ENCODE measurements at places on chromosomes 6 and 20. TPM values are rescaled to one million over a fixed set of nuclear protein-coding genes. Genes with fewer than 3 reads are reported as not detected.

DNA sequence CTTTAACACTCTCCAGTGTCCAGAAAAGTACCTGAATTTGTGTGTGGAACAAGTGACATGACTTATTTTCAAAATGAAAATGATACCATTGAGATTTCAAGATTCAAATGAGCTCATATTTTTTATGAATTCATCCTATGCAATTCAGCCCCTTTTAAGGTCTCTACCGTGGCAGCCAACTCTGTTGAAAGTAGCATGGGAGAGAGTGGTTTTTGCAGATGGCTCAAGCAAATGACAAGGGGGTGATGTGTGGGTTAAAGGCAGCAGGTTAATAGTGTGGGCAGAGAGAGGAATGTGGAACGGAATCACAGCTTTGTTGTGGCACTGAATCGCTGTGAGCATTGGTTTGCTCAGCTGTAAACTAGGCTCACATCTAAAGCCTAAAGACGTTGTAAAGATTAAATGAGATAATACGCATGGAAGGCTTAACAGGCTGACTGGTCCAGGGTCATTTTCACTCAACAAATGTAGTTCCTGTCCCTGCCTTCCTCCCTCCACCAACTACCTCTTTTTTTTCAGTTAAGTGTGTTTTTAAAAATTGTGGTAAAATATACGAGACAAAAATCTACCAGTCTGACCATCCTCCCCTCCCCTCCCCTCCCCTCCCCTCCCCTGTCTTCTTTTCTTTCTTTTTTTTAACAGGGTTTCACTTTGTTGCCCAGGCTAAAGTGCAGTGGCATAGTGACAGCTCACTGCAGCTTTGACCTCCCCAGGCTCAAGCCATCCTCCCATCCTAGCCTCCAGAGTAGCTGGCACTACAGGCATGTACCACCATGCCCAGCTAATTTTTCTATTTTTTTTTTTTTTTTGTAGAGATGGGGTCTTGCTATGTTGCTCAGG, 114.7 kb upstream of the ZNF217 start:
- no peak overlapping the region for H3K27ac ChIP-seq
- no peaks in the 10 kb centered on the region for H3K36me3 ChIP-seq

DNA sequence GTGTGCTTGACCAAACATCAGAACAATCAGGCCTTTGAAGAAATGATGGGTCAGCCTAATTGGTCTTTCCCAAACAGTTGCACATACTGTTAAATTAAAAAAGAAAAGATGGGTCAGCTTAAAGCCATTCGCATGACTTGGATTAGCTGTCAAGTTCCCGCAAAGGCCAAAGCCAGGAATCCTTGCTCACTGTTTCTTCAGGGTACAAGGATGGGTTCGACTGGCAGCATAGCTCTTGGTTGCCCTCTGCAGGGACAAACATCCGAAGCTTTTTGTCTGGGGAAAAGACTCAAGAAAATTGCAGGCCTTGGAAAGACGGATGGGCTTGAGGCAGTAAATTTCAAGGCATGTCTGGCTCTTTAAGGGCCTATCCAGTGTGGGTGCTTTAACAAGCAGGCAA, 168.0 kb downstream of the HDGFL1 start:
- no peaks in the 10 kb centered on the region for H3K27me3 ChIP-seq
- peak; percentile 69 for DNase-seq
- no peak overlapping the region for H3K27ac ChIP-seq
- peaks cover 9% of the 10 kb centered on the region for H3K4me1 ChIP-seq
- no peak overlapping the region for H3K4me3 ChIP-seq
- H3K36me3 ChIP-seq = no peaks in the 10 kb centered on the region

- no peak for DNase-seq
- H3K4me3 ChIP-seq = no peak overlapping the region
- no peaks in the 10 kb centered on the region for H3K36me3 ChIP-seq
- H3K27ac ChIP-seq = no peak overlapping the region
- H3K27me3 ChIP-seq = no peaks in the 10 kb centered on the region
Measured at GRCh38 chr6:10320291-10320690, 94.6 kb downstream of the TFAP2A start.

- H3K36me3 ChIP-seq = peaks cover 8% of the 10 kb centered on the region
- no peak overlapping the region for H3K4me3 ChIP-seq
- H3K27me3 ChIP-seq = peaks cover 12% of the 10 kb centered on the region
- peak; percentile 98 for DNase-seq
- peak overlapping the region; percentile 36 for H3K27ac ChIP-seq
Measured at GRCh38 chr20:34713194-34713943, 9.2 kb downstream of the TP53INP2 start.

GRCh38 chr6:25458485-25458884, 179.3 kb downstream of the CARMIL1 start:
- DNase-seq = no peak
- H3K27me3 ChIP-seq = no peaks in the 10 kb centered on the region
- no peak overlapping the region for H3K27ac ChIP-seq
- no peaks in the 10 kb centered on the region for H3K4me1 ChIP-seq

DNA sequence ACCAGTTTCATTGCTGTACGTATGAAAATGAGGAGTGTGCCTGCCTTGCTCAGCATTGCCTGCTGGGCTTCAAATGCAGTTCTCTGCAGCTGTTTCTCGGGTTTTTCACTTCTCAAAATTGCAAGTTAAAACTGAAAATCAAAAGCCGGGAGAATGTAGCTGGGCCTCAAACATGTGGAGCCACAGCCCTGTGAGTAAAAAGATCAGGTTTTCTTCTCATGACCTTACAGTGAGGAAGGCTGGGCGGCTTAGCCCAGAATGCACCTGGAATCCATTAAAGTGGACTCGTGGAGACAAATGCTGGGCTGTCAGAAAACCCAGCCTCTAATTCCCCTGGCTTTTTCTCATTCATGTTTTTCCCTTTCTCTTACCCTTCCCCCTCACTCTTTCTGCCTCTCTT, 34.4 kb downstream of the DSE start:
- peak; percentile 7 for DNase-seq
- H3K36me3 ChIP-seq = peaks cover 2% of the 10 kb centered on the region
- peaks cover 18% of the 10 kb centered on the region for H3K4me1 ChIP-seq
- H3K27me3 ChIP-seq = no peaks in the 10 kb centered on the region
- no peak overlapping the region for H3K27ac ChIP-seq

GRCh38 chr6:29953686-29954085, 11.4 kb downstream of the HLA-A start:
- H3K27me3 ChIP-seq = no peaks in the 10 kb centered on the region
- no peak for DNase-seq

DNA sequence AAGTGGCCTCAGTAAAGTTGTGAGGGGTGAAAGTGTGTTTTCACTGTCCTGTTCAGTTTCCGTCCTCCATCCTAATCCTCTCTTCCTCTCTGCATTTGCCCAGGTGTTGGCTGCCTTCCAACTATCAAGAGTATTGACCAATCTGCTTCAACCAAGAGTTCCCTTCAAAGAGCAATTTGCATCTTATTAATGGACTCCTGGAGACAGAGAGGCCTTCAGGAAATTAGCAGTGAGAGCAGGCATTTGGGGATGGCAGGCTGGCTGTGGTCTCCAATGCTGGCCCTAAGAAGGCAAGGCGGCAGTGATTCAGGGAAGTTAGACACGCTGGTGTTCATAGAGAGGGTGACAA, 77.2 kb downstream of the GPR6 start:
- no peaks in the 10 kb centered on the region for H3K4me1 ChIP-seq
- no peak overlapping the region for H3K27ac ChIP-seq
- no peak overlapping the region for H3K4me3 ChIP-seq
- no peaks in the 10 kb centered on the region for H3K36me3 ChIP-seq

GRCh38 chr6:154555073-154555677, 44.7 kb upstream of the CNKSR3 start:
- no peaks in the 10 kb centered on the region for H3K4me1 ChIP-seq
- no peak overlapping the region for H3K27ac ChIP-seq
- H3K36me3 ChIP-seq = no peaks in the 10 kb centered on the region
- no peak overlapping the region for H3K4me3 ChIP-seq
- no peak for DNase-seq

GRCh38 chr20:1434571-1435336, 31.9 kb downstream of the NSFL1C start:
- peak; percentile 93 for DNase-seq
- H3K27ac ChIP-seq = no peak overlapping the region
- H3K27me3 ChIP-seq = no peaks in the 10 kb centered on the region
- no peaks in the 10 kb centered on the region for H3K36me3 ChIP-seq
- no peak overlapping the region for H3K4me3 ChIP-seq

DNA sequence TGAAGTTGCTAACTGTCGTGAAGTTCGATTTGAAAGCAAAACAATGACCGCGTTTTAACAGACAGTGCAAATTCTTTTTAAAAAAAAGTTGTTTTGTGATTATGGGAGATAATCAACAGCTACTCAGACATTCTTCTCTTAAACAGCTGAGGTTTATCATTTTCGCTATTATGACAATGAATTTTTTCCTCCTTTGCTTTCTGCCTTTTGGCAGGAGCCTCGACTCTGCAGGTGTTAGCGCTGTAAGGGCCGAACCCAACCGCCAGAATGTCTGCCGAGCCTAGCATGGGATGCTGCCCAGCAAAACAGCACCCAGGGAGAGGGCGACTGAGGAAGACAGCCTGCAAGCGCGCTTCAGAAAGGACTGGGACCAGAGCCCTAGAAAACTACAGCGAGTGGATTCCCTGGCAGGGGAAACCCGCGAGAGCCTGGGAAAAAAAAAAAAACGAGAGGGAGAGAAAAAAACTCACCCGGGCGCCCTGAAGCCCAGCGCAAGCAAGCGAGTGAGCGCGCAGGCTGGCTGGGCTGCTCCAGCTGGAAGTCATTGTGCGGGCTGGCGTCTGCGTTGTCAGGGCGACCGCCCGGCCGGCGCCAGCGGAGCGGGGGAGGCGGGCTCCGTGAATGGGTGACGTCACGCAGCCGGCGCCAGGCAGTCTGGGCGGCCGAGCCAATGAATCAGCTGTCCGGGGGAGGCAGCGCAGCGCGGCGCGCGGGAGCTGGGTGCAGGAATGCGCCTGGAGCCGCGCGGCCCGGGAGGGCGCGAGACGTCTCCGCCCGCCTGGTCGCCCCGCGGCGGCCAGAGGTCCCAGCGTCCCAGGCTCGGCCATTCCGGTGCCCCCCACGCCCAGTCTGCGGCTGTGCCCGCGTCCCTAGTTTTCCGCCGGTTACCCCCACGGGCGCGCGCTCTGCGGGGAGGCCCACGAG, 32.7 kb upstream of the ID4 start:
- peak overlapping the region; percentile 60 for H3K4me3 ChIP-seq
- no peaks in the 10 kb centered on the region for H3K27me3 ChIP-seq
- peak; percentile 99 for DNase-seq
- peak overlapping the region; percentile 99 for H3K27ac ChIP-seq
- H3K36me3 ChIP-seq = no peaks in the 10 kb centered on the region
- H3K4me1 ChIP-seq = peaks cover 16% of the 10 kb centered on the region

DNA sequence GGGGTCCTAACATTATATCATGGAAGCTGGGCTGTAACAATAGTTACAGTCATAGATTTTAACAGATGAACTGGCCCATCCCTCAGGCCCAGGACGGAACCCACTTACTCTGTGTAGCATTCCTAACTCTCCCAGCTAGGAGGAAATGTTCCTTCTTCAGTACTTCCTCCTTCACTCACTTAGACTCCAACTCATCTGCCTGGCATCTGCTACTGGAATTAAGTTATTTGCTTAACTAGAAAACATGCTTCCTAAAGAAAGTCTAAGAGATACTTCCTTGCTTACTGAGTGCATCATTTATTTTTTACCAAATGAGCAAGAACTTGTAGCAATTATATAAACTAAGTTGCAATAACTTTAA, 20.5 kb downstream of the GCLC start:
- H3K27ac ChIP-seq = peak overlapping the region; percentile 17
- peak; percentile 44 for DNase-seq
- no peaks in the 10 kb centered on the region for H3K36me3 ChIP-seq

GRCh38 chr6:4511641-4512020, 264.6 kb upstream of the CDYL start:
- H3K27me3 ChIP-seq = no peaks in the 10 kb centered on the region
- H3K4me3 ChIP-seq = no peak overlapping the region
- H3K36me3 ChIP-seq = no peaks in the 10 kb centered on the region
- no peak for DNase-seq
- H3K4me1 ChIP-seq = peaks cover 13% of the 10 kb centered on the region

- H3K36me3 ChIP-seq = no peaks in the 10 kb centered on the region
- no peak for DNase-seq
- no peak overlapping the region for H3K27ac ChIP-seq
Measured at GRCh38 chr6:4698901-4699659, 77.1 kb upstream of the CDYL start.

- H3K27ac ChIP-seq = no peak overlapping the region
- H3K4me1 ChIP-seq = peaks cover 23% of the 10 kb centered on the region
- H3K27me3 ChIP-seq = no peaks in the 10 kb centered on the region
Measured at GRCh38 chr6:157029980-157030690, 253.0 kb downstream of the ARID1B start.

DNA sequence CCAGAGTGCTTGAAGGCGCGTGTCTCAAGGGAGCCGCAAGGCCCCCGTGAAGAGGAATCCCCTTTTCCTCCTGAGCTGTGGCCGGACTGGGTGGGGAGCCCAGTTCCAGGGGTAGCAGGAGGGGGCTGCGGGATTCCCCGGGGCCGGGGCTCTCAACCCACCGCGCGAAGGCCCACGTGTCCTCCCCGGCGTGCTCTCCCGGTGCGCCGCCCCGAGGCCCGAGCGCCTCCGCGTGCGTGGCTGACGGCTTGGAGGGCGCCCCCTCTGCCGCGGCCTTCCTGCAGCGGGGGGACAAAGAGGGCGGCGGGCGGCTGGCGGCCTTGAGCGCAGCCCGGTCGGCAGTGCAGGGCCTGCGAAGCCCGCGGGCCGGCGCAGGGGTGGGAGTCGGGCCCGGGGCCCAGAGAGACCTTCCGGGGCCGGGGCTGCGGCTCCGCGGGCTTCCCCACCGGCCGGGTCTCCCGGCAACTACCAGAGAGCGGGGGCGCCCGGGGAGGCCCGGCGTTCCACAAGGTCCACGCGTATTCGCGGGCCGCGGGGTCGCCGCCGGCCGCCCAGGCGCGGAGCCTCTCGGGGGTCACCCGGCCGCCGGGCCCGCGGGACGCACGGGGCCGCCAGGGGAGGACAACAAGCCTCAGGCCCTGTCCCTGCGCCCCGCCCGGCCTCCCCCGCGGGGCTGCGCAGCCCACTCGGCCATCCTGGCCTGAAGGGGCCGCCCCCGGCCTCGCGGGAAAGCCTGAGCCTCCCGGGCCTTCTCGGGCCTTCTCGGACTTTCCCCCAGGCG, at the start of gene FAM217A:
FAM217A (minus strand) TSS at position 447 of the 781 bp plus-strand sequence. CDS start 1,723 bp downstream, outside the sequence.
- no peaks in the 10 kb centered on the region for H3K4me1 ChIP-seq
- no peaks in the 10 kb centered on the region for H3K36me3 ChIP-seq
- H3K4me3 ChIP-seq = no peak within 1 kb of the TSS
- no peaks in the 10 kb centered on the region for H3K27me3 ChIP-seq

DNA sequence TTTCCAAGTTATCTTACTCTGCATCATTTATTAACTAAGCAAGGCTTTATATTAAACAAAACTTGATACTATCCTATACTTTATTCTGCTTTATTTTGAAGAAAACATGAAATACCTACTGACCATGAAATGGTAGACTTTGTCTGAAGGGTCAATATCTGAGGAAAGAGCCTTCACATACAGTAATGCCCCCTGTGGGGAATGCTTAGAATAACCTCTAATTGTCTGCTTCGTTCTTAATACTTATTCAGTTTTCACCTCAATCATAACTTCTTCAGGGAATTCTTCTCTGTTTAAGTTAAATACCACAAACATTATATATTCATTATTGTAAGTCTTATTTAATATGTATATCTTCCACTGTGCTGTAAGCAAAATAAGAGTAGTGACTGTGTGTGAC, 498.9 kb upstream of the MANEA start:
- no peak overlapping the region for H3K4me3 ChIP-seq
- H3K36me3 ChIP-seq = no peaks in the 10 kb centered on the region
- no peaks in the 10 kb centered on the region for H3K4me1 ChIP-seq
- no peaks in the 10 kb centered on the region for H3K27me3 ChIP-seq
- no peak overlapping the region for H3K27ac ChIP-seq

Gene VTA1
- 48.6 TPM for total RNA-seq

Gene LHFPL5
- total RNA-seq = not detected

Gene NDUFAF4
- 19.5 TPM for total RNA-seq

Gene BMP2
- 343 TPM for total RNA-seq

Gene SNAP91
- total RNA-seq = 26.0 TPM

Gene SEL1L2
- total RNA-seq = not detected

Gene NKX2-4
- total RNA-seq = not detected

Gene ISM1
- 0.21 TPM for total RNA-seq
